NCI-H1092 treated with DMSO at 0.1 percent for 48 hours (cell line): ENCODE measurements at places on chromosomes 13 and 19.

DNA sequence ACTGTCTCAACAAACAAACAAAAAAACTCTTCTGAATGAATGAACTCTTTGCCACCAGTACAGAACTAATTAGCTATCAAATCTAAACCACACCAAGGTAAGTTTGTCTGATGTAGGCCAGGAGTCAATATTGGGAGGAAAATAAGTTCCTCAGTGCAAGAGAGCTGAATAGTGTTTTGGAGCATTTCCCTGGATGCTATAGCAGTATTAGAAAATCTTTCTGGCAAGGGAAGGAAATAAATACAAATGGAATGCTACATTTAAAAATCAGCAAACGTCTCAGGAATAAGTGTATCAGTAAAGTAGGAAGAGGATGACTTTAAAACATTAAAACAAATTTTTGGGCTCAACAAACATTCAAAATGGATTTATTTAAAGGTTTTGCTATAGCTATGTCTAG lies 81.3 kb upstream of the TMTC4 start:
- no peak for DNase-seq

DNA sequence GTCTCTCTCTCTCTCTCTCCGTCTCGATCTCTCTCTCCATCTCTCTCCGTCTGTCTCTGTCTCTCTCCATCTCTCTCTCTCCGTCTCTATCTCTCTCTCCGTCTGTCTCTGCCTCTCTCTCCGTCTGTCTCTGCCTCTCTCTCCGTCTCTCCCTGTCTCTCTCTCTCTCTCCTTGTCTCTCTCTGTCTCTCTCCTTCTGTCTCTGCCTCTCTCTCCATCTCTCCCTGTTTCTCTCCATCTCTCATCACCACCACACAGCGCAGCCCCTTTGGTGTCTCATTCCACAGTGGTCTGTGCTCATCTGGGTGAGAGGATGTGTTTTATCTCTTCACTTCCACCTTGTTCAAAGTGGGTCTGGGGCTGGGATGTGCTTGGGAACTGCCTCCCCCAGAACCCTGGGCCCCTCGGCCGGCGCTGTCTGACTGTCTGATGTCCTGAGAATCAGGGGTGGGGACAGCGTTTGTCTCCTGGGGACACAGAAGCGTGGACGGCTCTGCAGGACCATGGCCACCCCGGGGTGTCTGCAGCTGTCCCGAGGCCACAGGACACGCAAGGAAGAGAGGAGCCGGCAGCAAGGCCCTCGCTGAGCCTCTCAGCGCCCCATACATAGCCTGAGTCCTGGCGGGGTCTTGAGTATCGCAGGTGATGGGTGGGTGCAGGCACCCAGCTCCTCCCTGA lies 40.2 kb upstream of the C13orf46 start:
- no peak for DNase-seq

DNA sequence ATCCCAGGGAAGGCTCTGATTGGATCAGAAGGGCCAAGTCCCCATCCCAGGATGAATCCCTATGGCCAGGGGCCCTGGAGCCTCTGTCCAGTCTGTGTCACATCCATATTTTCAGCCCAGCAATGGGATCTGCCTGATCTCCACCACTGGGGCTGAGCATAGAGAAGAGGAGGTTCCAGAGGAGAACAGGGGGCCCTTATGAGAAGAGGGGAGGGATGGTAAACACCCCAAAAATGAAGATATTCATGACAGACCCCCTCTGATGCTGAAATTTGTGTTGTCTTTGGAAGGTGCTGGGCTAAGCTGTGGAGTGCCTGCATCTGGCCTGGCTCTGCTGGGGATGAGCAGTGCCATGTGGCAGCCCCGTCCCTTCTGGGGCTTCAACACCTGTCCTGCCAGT lies 14.5 kb downstream of the KLHL26 start:
- no peak for DNase-seq

- DNase-seq = peak; percentile 51
Measured at GRCh38 chr19:7926021-7926726, at the start of gene CTXN1. Gene CTXN1, minus strand, starts transcription at chr19:7926135. Its CDS starts 597 bp downstream, at chr19:7925538.

- no peak for DNase-seq
Measured at GRCh38 chr19:35732540-35733179, 9.6 kb downstream of the IGFLR1 start.

- DNase-seq = no peak
Measured at GRCh38 chr19:30691819-30692166, 319.6 kb downstream of the ZNF536 start.

- DNase-seq = no peak
Measured at GRCh38 chr13:67726979-67727378, 496.8 kb upstream of the PCDH9 start.

GRCh38 chr19:58519087-58519354 lies 589 bp downstream of the ZBTB45 start:
- DNase-seq = peak; percentile 54

DNA sequence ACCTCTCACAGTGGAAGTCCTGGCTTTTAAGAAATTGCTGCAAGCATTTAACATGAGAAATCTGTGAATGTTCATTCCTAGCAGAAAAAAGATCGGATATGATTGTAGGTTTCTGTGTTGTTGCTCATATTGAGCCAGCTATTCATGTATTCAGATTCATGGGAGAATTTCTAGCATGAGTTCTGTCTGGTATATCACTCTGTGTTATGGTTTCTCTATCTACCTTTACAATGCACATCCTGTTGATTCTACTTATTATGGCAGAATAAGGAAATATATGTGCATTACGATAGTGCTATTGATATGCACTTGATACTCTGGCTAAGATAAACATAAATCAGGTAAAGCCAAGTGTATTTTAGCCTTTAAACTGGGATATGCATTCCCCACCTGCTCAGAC lies 138.2 kb downstream of the KCNRG start:
- DNase-seq = no peak

DNA sequence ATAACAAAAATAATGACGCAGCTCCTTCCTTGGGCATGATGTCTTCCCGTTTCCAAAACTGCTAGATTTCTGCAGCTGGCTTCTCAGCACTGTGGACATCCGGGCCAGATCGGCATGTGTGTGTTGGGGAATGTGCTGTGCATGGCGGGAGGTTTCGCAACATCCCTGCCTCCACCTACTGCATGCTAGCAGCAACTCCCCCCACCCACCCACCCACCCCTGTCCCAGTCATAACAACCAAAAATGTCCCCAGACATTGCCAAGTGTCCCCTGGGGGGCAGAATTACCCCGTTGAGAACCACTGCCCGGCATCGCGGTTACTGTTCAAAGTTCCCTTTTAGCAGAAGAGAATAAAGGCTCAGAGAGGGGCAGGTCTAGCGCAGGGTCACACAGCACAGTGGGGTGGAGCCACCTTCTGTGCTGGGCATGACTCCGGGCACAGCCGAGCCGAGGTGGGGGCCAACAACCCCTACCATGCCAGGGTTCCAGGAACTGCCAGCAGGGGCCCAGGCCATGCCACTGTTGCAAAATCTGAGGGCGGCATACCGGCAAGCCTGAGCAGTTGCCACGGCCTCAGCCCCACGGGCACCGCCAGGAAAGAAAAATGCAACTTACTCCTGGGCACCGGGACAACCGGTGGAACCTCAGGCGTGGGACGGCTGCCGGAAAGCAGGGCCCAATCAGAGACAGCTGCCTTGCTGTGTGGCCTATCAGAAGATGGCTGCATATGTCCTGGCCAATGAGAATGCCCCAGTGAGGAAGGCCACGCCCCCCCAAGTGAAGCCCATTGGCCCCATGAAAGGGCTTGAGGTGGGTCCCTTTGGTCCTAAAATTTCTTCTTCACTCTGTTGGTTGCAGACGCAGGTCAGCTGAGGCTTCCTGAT lies 22.5 kb upstream of the NFIC start:
- DNase-seq = peak; percentile 8

- no peak for DNase-seq
Measured at GRCh38 chr19:54373781-54374631, 9.3 kb upstream of the LAIR1 start.

- DNase-seq = no peak
Measured at GRCh38 chr19:38942471-38943181, 11.9 kb downstream of the MRPS12 start.

DNA sequence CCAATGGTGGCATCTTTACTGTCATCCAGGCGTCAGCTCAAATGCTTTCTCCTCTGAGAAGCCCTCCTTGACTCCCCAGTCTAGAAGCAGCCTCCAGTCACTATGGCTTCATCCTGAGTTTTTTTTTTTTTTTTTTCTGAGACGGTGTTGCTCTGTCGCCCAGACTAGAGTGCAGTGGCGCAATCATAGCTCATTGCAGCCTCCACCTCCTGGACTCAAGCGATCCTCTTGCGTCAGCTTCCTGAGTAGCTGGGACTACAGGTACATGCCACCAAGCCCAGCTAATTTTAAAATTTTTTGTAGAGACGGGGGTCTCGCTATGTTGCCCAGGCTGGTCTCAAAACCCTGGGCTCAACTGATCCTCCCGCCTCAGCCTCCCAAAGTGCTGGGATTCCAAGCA lies 4.2 kb downstream of the NRTN start:
- no peak for DNase-seq

- no peak for DNase-seq
Measured at GRCh38 chr19:19094513-19094912, 30.7 kb downstream of the SLC25A42 start.

- DNase-seq = no peak
Measured at GRCh38 chr19:17411801-17412200, 6.4 kb upstream of the BST2 start.

DNA sequence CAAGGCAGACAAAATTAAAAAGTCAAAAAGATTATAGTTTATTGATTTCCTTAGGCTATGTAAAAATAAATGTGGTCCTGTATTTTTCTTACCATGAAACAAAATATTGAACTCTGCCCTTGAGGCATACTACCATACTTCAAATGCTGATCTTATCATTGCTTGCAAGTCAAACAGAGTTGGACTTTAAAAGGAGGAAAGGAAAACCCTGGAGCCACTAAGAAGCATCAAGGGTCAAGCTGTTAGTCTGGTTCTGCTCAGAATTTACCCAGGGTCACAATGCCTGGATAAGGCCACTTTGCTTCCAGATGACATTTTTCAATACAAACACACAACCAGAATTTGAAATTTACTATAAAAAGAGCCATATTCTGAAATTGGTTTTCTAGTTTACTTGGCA lies 2.2 kb upstream of the FREM2 start:
- no peak for DNase-seq

- DNase-seq = no peak
Measured at GRCh38 chr13:37910790-37911189, 41.2 kb upstream of the TRPC4 start.

- no peak for DNase-seq
Measured at GRCh38 chr19:40466985-40467734, at the start of gene SPTBN4. Gene SPTBN4, plus strand, starts transcription at chr19:40467001. Its CDS starts 5,621 bp downstream, at chr19:40472622.

DNA sequence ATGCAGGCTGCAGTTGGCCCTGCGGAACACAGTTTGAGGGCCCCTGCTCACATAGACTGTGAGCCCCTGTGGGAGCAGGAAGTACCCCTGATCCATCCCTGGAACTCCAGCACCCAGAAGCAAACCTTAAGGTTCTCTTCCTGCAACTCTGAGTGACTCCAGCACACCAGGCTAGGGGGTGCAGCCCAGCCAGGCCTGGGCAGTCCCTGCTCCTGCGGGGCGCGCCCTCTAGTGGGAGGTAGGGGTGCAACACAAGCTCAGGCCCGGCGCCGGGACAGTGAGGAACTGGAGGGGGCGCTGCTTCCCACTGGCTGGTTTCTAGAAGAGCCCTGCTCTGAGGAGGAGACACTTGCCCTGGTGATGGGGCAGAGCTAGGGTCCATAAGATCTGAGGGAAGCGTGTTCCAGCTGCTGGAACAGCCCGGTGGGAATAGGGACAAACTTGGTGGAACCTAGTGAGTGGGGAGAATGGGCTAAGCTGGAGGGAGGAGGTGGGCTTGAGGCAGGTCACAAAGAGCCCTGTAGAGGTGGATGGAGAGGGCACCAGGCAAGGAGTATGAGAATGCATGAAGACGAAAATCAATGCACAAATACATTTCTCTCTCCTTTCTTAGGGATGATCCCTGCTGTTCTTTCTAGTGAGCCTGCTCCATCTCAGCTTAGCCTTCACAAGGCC lies 5.0 kb downstream of the ZSCAN5A start:
- peak; percentile 3 for DNase-seq

GRCh38 chr13:49615836-49616675 lies 12.3 kb upstream of the ARL11 start:
- DNase-seq = no peak

- DNase-seq = no peak
Measured at GRCh38 chr19:29502581-29502850, 23.3 kb upstream of the VSTM2B start.

GRCh38 chr13:20525144-20525600 lies 485 bp downstream of the CRYL1 start:
- DNase-seq = no peak

DNA sequence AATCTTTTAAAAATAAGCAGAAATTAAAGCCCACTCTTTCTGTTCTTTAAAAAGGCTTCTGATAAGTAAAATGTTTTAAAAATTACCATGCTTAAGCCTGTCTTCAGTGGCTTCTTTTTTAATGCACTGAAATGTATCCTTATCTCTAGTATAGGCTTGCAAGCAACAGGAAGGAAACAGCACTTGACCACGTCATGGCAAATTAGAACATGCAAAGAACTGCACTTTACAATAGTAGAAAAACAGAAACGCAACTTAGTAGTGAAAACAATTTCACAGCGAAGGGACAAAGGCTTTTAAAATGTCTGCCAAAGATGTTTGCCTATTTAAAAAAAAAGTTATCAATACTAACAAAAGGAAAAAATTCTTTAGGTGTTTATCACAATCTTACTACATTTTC lies 36.3 kb downstream of the ELF1 start:
- no peak for DNase-seq

DNA sequence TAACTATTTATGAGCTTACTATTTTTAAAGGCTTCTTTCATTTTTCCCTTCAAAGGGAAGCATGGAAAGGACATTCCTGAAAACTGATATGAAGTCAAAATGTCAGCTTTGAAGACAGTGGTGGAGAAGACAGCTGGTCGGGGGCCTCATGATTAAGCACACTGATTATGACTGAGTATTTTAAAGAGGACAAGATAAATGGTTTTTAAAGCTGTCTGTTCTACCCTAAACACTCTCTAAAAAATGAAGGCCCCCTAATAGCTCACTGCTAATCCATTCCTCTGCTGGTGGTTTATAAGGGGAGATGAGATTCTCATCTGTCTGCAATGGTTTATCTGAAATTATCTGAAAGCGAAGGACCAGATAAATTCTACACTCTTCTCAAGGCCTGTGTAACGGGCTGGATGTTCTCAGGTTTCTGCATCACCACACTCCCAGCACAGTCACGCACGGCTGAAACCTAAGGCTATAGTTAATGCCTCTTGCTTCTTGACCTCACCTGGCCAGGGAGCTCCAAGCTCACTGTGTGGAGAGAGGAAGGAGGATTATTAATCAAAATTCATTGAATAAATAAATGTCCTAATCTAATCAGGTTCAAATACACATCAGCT lies 86.9 kb upstream of the DOCK9 start:
- DNase-seq = no peak

DNA sequence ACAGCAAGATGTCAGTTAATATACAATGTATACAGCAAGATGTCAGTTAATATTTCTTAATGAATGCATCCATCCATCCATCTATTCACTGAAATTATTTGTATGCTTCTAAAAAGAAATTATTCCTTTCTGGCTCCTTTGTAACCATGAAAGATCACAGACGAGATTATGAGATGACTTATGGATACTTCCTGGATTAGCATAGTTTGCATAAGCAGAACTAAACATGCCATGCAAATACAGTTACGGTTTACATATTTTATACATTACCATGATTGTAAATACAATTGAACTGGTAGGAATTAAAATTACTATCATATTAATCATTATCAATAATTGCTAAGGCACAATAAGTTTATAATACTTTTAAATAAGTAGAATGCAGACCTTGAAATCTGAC lies 32.7 kb downstream of the NALCN start:
- no peak for DNase-seq
